ENCODE measurements at places on chromosomes 6 and 20.

DNA sequence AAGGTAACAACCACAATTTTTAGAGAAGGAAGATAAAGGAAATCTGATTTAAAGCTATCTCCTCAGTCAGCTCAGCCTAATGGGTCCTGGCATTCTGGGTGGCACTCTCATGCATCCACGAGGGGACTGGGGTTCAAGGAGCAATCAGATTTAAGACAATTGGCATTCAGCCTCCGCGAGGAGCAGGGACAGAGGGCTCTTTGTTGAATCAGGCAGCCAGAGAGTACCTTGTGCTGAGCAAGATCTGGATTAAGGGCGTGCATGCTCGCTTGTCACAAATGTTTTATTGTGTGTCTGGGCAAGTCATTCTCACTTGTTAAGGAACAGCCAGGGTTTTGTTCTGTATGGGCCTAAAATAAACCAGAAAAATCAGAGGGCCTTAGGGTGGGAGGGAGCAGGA lies 475.3 kb upstream of the NRSN1 start:
- DNase-seq = no peak

DNA sequence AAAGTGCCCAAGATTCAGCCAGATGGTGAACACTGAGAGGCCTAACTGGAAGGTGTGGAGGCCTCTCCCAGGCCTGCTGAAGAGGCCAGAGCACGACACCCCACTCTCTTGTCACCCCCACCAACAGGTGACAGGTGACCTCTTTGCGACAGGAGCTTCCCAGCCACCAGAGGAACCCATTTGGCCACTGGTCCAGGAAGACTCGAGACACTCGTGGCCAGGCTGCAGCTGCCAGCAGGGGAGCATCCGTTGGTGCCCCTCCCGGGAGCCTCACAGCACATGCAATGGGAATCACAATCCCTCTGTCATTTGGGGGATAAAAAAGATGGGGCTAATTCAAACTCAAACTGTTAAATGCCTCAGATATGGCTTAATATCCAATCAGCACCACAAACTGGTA lies 163.4 kb downstream of the INSM1 start:
- no peak for DNase-seq

DNA sequence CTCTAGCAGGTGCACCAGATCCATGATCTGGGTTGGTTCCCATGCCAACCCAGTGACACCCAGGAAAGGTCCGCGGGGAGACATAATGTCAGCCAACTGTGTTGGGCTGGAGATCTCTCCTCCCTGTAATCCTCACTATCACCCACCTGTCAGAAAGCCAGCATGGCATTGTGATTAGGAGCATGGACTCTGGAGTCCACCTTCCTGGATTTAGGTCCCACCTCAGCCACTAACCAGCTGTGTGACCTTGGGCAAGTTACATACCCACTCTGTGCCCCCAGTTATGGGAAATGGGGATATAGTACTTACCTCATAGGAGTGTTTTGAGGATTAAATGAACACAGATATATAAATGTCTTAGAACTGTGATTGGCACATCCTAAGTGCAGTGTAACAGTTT lies 97.9 kb downstream of the ZDHHC14 start:
- DNase-seq = no peak

- DNase-seq = no peak
Measured at GRCh38 chr20:63895202-63895951, 451 bp downstream of the DNAJC5 start.

DNA sequence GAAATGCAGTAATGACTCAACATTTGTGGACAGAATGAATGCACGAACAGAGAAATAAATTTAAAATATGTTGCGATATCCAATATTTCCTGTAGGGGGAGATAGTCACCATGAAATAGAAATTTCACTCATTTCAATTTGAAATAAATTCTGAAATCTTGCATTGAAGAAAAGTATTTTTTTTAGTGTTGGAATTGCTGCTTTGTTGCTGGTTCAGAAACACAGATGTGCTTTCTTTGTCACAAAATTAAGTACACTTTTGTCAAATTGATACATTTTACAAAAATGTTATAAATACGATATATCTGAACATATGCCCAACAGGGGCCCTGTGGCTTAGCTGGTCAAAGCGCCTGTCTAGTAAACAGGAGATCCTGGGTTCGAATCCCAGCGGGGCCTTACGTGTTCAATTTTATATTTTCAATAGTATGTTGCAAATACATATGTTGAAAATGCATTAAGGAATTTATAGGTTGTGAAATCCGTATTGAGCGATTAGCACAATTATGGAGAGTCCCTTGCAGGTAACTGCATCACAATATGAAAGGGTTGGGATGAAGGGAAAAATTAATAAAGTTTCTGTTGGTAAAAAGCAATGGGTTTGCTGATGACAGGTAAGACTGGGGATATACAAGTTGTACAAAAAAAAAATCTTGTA lies 85.4 kb upstream of the PRSS16 start:
- DNase-seq = no peak

DNA sequence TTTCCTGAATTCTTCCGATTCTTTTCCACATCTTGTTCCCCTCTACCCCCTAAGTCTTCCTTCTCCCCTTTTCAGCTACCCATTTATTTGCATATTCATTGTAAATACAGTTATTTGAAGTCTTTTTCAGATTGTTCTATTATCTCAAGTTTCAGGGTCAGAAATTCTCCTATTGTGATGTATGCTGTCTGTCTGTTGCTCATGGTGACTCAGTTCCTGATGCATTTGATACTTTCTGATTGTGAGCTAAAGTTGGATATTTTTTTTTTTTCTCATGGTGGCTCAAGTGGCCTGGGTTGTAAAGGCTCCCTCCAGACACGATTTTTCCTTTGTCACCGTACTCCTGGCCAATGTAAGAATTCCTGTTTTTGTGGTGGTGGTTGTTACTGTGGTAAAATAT lies 4.9 kb upstream of the PI16 start:
- no peak for DNase-seq

- DNase-seq = no peak
Measured at GRCh38 chr6:2734488-2735166, 16.1 kb downstream of the MYLK4 start.

GRCh38 chr6:98576791-98577190 lies 257.6 kb upstream of the POU3F2 start:
- DNase-seq = no peak

All from LNCaP clone FGC (cell line).